ENCODE measurements at places on chromosomes 13 and 19.

DNA sequence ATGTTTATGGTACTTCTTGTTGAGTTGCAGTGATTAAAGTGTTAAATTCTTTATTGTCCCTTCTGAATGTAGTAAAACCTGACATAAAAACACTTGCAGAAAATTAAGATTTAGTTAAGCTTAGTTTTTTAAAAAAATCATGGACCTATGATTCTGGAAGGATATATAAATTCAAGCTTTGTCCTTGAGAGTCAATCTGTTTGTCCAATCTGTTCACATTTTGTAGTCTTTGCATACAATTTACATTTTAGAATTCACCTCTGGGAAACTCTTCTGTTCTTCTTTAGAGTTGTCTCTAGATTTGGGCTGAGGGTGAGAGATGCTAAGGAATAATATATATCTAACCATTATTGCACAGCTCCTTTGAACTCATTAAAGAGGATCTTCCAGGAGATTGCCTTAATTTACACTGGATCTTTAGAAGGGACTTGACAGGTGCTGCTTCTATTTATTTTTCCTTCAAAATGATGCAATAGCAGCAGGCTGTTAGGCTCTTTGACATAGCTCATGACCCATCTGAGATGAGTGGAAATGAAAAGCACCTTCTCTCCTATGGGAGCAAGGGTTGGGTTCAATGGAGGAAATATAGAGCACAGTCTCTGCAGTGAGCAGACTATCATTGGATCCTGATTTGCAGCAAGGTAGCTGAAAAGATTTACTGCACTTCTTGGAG lies 433.9 kb downstream of the GPC6 start:
- no peak for DNase-seq

DNA sequence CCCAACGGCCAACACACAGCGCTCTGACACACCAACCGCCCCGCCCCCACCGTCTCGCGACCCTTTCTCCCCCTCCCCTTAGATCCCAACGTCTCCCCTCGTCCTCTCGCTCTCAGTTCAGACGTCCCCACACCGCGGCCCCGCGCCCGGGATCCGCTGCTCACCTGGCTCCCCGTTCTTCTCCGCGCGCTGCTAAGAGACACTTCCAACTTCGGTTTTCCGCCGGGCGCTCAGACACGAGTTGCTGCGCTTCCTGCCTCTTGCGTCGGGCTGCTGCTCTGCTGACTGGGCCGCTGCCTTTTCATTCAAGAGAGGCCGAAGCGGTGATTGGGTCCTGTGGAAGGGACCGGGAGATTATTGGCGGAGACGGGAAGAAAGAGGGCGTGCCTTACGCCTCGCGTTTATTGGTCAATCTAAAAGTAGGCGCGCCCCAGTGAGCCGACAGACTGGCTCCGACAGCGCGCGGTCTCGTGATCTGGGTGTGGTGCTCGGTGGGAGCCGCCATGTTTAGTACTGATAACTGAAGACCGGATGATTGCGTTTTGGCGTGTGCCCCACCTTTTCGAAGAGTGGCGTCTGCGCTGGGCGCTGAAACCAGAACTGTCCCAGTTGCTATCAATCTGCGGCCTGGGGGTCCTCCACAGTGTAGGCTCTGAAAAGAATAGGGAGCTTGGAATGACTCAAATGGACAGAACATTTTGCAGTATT lies at the start of gene DDX39A:
TSS of gene DDX39A (minus strand) at position 236 of the 708 bp plus-strand sequence. CDS start 6,121 bp downstream, outside the sequence.
- peak; percentile 99 for DNase-seq

DNA sequence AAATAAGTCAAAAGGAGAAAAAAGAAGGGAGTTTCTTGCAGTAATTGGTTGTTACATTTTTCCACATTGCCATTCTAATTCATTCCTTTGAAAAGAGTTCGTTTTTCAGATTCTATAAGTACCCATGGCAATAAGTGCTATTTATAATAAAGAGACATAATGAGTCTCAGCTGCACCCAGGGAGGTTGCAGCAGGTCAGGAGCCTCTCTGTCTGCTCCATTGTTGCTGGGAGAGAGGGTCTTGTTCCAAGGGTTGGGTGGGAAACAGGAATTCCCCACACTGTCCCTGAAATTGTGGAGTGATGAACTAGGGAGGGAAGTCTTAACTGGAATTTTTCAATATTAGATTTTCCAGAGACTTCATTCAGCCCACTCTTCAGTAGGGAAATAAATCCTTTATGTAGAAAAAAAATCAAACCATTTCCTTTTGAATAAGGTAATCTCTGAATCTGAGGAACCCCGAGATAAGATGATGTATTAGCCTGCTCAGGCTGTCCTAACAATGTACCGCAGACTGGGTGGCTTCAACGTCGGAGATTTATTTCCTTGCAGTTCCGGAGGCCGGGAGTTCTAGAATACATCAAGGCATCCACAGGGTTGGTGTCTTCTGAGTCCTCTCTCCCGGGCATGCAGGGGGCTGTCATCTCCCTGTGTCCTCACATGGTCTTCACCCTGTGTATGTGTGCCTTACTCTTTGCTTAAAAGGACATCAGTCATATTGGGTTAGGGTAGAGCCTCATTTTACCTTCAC lies 342.7 kb upstream of the TMTC4 start:
- no peak for DNase-seq

DNA sequence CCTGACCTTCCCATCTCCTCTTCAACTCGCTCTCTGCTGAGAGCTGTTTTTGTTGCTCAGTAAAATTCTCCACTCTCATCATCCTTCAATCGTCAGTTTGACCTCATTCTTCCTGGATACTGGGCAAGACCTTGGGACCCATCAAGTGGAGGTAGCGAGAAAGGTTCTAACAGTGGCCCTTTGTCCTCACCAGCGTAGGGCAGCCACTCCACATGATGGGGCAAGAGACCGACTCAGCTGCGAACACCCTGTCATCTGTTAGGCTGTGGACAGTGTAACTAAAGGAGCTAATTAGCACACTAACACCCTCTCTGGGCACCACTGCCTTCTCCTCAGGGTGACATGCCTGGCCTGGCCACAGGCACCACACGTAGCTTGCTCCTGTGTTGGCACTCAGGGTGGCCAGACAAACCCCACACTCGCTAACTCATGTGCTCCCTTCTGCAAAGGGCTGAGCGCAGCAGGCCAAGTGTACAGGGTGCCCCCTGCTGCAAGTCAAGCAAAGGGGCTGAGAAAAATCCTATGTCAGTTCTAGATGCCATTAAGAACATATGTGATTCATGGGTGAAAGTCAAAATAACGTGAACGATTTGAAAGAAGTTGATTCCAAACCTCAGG lies 1216.0 kb downstream of the SLITRK5 start:
- DNase-seq: no peak

- no peak for DNase-seq
These were observed 51.5 kb downstream of the EPS15L1 start for GRCh38 chr19:16420336-16420676.

GRCh38 chr19:35438096-35438495 lies 10.0 kb upstream of the FFAR2 start:
- no peak for DNase-seq

DNA sequence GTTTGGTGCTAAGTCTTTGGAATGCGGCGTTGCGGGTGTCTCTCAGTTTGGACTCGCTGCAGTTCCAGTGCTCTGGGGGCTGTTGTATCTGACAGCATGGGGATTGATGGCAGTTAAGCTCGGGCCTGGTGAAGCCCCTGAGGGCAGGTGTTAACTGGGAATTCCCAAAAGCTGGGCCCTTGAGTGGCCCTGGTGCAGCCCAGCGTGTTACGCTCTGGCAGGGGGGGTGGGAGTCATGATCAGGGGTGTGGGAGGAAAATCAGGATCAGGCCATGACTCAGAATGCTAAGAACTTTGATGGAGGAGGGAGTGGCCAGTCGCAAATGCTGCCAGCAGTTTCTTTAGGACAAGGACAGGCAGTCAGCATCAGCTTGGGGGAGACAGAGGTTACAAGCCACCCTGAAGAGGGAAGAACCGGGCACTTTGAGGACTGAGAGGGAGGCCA lies 19.6 kb downstream of the AP2A1 start:
- no peak for DNase-seq

GRCh38 chr19:13882836-13883235 lies 5.9 kb downstream of the NANOS3 start:
- no peak for DNase-seq

GRCh38 chr19:50912727-50913716 lies 1.8 kb upstream of the KLK4 start:
- DNase-seq: no peak

- DNase-seq: peak; percentile 80
These were observed 23.4 kb upstream of the CEACAM21 start for GRCh38 chr19:41552558-41552957.

GRCh38 chr19:2382530-2383222 lies 22.6 kb downstream of the TMPRSS9 start:
- no peak for DNase-seq

GRCh38 chr13:97122381-97122996 lies 99.6 kb upstream of the MBNL2 start:
- DNase-seq: no peak

DNA sequence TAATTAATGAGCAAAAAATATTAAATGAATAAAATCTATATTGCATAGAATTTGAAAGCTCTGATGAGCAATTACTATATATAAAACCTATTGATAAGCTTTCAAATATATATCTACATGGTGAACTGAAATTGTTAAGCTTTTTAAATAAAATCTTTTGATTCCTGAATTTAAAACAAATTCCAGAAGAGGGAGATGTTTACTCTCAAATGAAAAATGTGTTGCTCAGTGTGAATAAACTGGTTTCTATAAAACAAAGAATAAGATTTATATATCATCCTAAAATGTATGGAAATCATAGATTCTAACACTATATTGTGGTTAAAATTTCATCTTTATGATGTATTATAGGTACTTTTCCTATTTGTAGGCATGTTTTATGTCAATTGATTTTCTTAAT lies 171.5 kb upstream of the SLITRK6 start:
- no peak for DNase-seq

GRCh38 chr19:49983645-49984229 lies 22.8 kb upstream of the SIGLEC11 start:
- peak; percentile 93 for DNase-seq

GRCh38 chr19:37829526-37829925 lies 50.1 kb upstream of the ZNF573 start:
- no peak for DNase-seq

DNA sequence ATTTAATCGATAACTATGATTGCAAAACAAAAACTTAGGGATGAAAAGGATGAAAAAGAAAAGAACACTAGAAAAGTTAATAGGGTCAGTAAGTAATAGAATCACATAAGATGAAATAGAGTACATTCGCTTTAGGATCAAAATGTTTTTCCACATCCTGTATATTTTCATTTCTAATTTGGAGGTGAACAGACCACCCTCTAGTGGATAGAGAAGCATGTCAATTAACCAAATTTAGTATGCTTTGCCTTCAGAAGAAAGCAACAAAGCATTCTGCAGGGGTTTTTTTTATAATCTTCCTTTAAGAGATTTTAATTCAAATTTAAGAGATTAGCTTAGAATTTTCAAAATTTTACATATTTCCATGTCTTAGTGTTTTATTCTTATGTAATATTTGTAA lies 611.0 kb upstream of the SGCG start:
- DNase-seq: no peak

DNA sequence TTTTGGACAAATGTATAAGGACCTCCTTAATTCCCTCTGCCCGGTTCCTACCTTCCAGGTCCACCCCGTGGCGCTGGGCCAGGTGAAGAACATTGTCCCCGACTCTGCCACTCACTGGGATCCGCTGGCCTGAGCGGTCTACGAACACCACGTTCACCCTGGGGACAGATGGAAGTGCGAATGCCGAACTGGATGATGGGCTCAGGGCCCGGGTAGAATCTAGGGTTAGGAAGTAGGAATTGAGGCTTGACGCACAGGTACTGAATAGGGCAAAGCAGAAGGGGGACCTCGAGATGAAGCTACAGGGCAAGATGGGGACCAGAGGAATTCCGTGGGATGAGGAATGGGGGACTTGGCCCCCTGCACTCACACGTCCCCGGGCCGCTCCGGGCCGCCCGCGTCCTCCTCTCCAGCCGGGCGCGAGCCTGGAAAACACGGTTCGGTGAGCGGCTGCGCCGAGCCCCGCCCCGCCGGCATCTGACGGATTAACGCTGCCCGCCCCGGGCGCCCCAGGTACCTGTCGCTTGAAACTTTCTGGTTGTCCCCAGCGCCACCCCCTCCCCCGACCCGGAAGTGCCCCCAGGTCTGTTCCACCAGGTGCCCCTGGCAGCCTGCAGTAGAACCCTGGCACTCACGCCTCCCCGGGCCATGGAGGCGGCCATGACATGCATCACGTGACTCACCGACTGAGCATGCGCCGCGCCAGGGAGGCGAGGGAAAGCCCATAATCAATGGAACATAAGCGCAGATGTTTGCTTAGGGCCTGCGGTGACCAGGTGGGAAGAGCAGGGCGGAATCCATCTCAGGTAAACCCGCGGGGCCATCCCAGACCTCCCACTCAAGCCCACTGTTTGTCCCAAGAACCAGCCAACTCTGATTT lies at the start of gene FDX2:
TSS of gene FDX2 (minus strand) at position 681 of the 880 bp plus-strand sequence. CDS start at position 662, 19 bp downstream.
- DNase-seq: peak; percentile 97

DNA sequence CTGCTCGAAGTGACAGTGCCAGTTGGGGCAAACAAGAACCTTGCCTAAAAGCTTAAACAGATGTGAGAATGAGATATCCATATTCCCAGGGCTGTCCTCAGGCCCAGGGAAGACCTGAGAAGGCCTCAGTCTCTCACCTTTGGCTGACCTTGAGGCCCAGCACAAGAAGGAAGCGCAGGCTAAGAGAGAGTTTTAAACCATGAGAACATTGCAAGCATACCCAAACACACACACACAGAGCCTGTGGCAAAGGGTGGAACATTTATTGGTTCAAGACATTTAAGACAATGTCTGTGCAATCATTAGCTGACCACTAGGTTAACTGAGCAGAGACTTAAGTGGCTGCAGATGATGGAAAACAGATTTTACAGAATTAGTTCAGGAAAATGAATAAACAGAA lies 248.2 kb downstream of the NBEA start:
- no peak for DNase-seq

- DNase-seq: no peak
These were observed 276.0 kb downstream of the SLC7A1 start for GRCh38 chr13:29319451-29319850.

DNA sequence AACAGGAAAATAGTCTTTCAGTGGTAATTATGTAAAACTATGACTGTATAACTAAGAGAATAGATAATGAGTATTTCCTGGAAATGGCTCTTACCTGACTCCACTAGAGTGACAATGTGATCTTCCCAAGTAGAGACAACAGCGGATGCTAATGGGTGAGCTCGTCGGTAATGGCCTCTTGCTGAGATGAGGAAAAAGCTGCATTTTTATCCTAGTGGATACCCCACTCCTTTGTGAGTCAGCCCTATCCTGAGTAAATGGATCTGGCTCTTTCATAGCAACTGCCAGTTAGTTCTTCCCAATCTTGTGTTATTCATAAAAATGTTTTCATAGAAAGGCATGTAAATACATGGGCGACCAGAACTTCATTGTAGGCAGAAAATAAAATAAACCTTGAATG lies 299.5 kb downstream of the NALCN start:
- no peak for DNase-seq

DNA sequence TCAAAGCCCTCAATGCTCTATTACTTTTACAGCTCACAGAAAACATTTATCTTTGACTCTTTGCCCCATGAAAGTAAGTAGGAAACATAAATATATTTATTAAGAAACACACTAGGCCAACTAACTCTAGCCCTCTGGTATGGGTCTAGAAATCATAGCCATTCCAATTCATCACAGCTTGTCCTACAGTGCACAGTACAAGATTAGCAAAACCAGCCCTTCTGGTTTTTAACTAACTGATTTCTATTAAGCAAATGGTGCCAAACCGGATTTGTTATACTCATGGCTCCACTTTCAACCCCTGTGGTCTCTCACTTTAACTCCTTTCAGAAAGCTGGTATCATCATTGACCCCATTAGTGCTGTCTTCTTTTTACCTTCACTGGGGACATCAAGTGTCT lies 5.6 kb upstream of the LRRC63 start:
- DNase-seq: no peak

Measured in activated CD4-positive, alpha-beta T cell treated with anti-CD3 and anti-CD28 coated beads, Interleukin-2, amount 10 ng/mL, durations not matched to agents 24 days and 14 days (primary cell).